ENCODE measurements at places on chromosomes 11 and 22. TPM values are rescaled to one million over a fixed set of nuclear protein-coding genes. Genes with fewer than 3 reads are reported as not detected.

DNA sequence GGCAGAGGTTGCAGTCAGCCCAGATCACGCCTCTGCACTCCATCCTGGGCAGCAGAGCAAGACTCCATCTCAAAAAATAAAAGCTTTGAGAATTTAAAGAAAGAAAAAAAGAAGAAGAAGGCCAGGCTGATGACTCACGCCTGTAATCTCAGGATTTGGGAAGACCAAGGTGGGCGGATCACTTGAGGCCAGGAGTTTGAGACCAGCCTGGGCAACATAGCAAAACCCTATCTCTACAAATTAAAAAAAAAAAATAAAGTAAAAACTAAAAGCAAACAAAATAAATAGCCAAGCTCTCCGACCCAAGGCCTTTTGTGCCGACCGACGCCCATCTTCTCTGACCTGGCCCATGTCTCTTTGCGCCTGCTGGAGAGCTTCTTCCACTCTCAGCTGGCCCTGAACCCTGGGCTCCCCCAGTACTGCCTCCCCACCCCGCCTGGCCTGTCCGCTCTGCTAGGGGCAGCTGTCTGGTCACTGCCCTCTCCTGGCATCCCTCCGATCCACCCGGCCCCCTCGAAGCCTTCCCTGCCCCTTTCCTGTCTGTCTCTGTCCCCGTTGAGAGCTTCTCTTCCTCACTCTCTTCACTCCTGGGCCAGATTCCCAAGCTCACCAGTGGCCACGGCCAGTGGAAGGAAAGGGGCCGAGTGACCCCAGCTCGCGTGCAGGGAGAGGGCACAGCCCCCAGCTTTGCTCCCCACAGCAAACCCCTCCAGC is 4.8 kb upstream of the LSP1 start:
- no peak for DNase-seq

DNA sequence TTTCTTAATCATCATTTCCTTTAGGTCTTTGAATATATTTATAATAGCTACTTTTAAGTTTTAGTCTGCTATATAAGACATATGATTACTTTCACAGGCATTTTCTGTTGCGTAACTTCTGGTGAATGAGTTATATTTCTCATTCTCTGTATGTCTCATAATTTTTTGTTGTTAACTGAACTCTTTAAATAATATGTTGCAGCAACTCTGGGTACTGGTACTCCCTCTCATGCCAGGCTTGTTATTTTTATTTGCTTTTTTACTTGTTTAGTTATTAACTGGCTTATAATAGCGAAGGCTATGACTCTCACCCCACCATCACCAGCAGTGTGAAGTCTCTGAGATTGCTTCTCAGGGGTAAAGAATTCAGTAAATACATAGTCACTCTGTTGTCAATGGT is 524.2 kb upstream of the CHORDC1 start:
- DNase-seq, result no peak

- peak; percentile 21 for DNase-seq
Measured at GRCh38 chr11:33291004-33291777, 34.0 kb downstream of the HIPK3 start.

- no peak for DNase-seq
Measured at GRCh38 chr11:64522843-64523380, 68.1 kb upstream of the SLC22A12 start.

- no peak for DNase-seq
Measured at GRCh38 chr22:22200569-22201184, 43.9 kb upstream of the VPREB1 start.

GRCh38 chr22:17159504-17159951 is 451 bp upstream of the HDHD5 start:
- peak; percentile 53 for DNase-seq

- no peak for DNase-seq
Measured at GRCh38 chr11:32985600-32985999, 30.1 kb upstream of the DEPDC7 start.

DNA sequence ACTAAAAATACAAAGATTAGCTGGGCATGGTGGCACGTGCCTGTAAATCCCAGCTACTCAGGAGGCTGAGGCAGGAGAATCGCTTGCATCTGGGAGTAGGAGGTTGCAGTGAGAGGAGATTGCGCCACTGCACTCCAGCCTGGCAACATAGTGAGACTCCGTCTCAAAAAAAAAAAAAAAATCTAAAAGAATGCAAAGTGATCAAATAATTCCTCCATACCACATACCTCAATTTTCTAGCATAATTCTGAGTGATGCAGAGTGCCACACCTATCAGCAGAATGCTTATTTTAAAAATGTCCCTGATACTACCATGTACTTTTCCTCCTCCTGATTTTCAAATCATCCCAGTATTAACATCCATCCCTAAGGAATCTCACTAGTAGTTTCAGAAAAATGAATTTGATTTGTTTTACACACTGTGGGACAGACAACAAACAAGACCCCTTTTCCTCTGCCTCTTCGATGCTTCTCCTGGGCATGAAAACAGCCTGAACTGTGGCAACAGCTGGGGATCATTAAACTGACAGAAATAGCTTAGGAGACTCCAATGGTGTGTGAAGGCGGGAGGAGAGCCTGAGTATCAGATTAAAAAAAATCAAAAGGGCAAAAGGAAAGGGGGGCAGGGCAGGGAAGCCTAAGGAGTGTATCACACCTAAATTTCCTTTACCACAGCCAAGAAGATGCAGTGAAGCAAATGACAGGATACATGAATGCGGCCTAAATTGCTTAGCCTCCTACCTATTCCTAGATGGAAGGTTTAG is 114.7 kb downstream of the SGSM3 start:
- DNase-seq, result peak; percentile 85

DNA sequence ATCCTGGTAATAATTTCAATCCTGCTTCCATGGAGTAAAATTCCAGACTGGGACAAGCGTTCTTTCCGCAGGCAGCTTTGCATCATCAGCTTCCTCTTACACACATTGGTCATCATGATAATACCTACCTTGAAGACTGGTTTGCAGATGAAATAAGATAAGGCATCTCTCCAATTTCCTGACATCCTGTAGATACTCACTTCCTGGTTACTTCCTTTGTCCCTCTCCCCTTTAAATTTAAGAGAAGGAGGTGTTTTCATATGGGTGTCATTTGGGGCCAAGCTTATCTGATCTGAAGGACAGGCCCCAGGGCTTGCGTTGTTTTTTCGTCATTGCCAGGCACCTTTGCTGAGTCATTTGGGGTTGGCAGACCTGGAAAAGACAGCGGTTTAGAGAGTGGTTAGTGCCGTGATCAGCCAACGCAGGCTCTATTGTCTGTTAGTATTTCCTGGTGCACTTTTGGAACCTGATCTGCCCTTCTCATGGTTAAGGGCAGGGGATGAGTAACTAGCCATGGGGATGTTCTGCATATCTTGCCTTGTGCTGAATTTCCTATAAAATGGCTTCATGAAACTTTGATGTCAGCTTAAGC is 24.1 kb downstream of the GRAMD1B start:
- peak; percentile 89 for DNase-seq

DNA sequence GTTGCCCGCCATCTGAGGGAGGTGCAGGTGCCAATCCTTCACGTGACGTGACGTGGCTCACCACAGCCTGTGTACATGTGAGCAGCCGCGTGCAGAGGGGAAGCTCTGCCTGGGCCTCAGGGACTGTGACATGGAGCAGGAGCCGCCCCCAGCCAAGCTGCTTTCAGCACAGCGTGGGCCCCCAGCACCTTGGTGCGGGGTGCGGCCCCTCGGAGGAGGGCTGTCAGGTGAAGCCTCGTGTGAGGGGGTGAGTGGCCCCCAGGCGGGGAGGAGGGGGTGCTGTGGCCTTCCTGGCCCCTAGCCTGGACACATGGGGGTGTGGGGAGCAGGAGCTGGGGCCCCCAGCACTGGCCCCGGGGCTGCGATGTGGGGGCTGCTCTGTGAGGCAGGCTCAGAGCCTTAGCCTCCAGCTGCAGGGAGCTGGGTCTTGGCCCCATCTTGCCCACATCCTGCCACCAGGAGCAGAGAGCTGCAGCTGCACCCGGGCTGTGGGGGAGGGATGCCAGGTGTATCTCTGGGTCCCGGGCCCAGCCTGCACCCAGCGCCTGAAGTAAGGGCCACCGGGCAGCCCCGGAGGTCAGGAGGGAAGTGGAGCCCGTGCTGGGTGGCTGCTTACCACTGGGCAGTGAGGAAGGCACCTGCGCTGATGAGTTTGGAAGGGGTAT is at the start of gene ADORA2A:
ADORA2A (plus strand) TSS at position 100 of the 665 bp plus-strand sequence. CDS start 5,806 bp downstream, outside the sequence.
- DNase-seq, result no peak

GRCh38 chr11:129992161-129992944 is 10.3 kb downstream of the PRDM10 start:
- DNase-seq, result peak; percentile 46

DNA sequence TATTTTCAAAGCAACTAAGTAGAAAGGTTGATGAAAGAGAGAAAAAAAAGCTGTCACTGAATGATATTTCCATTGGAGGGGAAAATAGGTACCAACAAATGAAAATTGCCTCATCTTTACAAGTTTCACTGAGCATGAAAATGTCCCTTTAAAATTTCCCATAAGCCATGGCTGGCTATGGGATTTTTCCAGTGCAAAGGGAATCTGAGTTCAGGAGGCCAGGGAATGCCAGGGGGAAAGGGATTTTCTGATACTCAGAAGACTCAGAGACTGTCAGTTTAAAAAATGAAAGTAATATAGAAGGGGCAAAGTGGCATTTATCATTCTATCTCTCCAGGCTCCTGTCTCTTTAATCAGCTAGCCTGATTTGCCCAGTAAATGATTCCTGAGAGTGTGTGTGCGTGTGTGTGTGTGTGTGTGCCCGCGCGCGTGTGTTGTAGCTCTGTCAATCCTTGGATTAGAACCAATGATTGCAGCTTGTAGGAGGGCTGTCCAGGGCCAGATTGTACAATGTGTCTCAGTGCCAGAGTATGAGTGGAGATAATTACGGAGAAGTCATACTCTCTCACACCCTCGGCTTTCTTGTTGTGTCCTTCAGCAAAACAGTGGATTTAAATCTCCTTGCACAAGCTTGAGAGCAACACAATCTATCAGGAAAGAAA is at the start of gene NTM:
NTM (plus strand) TSS at position 526 of the 662 bp plus-strand sequence.
- DNase-seq, result peak; percentile 81

DNA sequence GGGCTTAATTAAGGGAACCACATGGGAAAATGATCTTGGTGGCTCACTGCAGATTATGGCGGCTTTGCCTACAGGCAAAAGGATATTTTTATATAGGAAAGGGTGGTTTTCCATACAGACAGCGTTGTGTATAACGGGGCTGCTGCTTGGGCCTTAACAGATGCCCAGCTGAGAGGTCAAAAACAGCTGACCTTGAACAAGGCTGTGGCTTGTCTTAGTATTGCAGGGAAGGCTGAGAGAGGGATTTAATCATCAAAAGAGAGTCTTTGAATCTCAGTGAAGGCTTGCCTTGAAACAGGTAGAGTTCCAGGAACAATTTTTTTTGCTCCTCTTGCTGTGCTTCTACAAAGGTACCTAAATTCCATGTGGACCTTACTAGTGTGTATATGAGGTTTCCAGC is 301.6 kb upstream of the C11orf87 start:
- DNase-seq, result peak; percentile 10

DNA sequence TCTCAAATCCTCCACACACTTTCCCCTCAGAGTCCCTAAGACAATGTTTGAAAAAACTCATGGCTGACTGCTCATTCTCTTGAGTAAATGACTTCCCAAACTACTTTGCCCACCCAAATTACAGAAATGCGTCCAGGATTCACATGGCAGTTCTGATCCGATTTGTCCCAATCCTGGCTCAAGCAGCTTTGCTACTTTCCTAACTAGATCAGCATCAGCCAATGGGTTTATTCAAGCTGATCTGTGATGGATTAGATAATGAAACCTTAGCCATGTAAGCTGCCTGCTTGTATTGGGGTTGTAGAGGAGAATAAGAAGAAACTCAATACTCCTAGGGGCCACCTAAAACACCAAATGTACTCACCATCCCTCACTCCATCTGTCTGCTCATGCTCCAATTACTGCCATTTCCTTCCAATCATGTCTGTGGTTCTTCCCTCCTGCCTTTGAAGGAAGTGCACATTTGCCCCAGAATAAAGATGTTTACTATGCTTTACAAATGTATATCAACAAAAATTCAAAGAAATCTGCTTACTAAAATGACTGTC is 6.9 kb downstream of the RBFOX2 start:
- DNase-seq, result no peak

- peak; percentile 67 for DNase-seq
Measured at GRCh38 chr22:41368543-41369423, 13.0 kb upstream of the TEF start.

DNA sequence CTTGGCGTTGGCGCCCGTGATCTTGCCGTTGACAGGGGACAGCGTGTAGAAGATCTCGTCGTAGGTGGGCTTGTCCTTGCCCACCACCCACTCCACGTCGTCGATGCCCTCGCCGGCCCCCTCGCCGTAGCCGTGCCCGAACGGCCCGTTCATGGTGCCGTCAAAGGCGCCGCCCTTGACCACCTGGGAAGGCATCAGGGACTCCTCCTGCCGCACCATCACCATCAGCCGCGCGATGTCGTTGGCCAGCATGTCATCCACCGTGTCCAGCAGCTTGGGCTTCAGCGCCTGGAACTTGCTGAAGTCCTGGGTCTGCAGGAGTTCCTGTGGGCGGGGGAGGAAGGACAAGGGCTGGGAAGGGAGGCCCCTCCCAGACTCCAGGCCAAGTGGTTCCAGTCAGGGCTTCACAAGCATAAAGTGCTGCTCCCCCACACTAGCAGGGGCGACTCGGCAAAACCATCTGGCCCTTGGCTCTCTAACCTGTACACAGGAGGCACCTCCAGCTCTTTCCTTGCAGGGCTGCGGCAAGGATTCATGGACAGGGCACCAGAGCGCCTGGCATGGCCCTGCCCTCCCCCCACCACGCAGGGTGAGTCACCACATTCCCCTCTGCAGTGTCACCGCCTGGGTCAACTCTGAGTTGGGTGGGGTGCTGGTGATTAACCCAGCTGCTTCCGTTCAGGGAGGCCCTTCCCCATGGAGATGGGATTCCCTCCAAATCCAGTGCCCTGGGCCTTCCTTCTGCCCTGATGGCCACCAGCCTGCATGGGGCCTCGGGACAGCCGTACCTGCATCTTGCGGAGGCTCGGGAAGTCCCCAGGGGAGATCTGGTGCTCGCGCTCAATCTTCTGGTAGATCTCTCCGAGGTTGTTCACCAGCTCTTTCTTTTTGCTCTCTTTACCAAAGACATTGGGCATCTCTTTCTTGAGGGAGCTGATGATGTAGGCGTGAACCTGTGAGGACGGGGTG is 10.4 kb upstream of the CDC42BPG start:
- DNase-seq, result peak; percentile 96

INS gene
- total RNA-seq, result not detected

ZNF408 gene
- 10.3 TPM for total RNA-seq

FBLN1 gene
- total RNA-seq, result 12.2 TPM

ISX gene
- total RNA-seq, result not detected

RCN1 gene
- 262 TPM for total RNA-seq

All from myocyte (in vitro differentiated cells).